NCI-H446 treated with DMSO at 0.1 percent for 48 hours (cell line): ENCODE measurements at places on chromosomes 2 and 18.

DNA sequence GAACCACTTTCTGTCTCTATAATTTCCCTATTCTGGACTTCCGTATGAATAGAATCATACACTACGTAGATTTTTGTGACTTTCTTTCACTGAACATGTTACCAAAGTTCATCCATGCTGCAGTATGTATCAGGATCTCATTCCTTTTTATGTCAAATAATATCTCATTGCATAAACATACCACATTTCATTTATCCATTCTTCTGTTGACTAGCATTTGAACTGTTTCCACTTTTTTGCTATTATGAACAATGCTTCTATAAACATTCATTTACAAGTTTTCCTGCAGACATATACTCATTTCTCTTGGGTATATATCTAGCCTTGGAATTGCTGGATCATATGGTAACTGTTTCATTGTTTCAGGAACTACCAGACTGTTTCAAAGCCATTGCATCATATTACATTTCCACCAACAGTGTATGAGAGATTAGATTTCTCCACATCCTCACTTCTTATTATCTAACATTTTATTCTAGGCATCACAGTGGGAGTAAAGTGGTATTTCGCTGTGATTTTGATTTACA lies 186.2 kb downstream of the DYM start:
- no peak for DNase-seq

- DNase-seq = no peak
These were observed 50.8 kb downstream of the TRABD2A start for GRCh38 chr2:84830095-84830494.

DNA sequence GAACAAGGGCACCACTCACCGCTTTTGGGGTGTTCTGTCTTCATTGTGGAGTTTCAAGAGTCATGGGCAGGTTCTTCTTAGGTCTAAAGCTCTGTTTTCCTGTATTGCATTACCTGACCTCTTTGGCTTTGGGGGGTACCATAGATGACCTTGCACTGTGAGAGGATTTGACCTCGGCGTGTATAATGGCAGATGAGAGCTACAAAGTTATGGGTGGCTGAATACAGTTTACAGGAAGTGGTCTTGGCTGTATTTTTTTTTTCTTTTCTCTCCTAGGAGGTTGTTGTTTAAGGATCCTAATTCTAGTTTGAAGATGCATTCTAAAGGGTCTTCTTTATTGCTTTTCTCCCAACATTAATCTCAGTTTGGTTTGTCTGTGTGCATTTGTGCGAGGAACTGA lies 11.5 kb downstream of the GAL3ST2 start:
- no peak for DNase-seq

DNA sequence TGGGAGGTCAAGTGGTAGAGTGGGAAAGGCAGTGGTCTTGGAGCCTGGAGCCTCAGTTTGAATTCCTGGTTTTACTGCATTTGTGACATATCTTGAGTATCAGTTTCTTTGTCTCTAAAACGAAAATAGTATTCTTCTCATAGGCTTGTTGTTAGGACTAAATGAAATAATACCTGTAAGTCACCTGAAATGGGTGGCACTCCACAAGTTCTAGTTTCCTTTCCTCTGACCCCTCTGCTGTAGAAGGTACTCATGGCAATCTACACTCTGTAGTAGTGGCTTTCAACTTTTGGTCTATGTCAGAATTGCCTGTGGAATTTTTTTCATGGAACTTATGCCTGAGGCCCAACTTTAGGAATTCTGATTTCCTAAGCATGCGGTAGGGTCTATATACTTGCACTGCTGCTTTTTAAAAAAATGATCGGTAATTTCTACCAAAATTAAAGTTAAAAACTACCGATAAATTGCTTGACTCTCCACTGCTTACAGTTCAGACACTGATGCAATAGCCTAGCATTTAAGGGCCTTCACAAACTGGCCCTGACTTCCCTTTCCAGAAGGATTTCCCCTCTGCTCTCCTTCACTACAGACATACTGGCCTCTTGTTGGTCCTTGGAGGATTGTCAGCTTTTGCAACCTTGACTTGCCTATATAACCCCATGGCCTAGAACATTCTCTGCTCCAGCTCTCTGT lies 47.2 kb downstream of the PLEK start:
- DNase-seq = no peak

- no peak for DNase-seq
These were observed 6.8 kb downstream of the CPLX4 start for GRCh38 chr18:59311631-59312030.

DNA sequence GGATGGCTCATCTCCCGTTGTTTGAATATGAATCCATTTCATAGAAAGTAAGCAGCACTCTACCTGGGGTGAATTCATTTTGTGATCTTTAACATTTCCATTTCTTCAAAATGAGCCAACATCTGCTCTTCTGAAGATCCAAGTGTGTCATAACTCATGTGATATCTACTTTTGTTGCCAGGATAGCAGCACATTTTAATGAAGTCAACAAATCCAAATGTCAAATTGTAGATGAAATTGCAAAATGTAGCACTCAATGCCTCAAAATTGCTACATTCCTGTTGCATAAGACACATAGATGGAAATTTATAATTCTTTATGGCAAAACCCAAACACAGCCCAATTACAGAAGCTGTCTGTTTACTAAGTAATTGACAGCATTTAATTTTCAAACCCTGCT lies 360.7 kb downstream of the TMX3 start:
- DNase-seq = no peak

- no peak for DNase-seq
These were observed 170.4 kb downstream of the ZNF521 start for GRCh38 chr18:25181581-25181980.

DNA sequence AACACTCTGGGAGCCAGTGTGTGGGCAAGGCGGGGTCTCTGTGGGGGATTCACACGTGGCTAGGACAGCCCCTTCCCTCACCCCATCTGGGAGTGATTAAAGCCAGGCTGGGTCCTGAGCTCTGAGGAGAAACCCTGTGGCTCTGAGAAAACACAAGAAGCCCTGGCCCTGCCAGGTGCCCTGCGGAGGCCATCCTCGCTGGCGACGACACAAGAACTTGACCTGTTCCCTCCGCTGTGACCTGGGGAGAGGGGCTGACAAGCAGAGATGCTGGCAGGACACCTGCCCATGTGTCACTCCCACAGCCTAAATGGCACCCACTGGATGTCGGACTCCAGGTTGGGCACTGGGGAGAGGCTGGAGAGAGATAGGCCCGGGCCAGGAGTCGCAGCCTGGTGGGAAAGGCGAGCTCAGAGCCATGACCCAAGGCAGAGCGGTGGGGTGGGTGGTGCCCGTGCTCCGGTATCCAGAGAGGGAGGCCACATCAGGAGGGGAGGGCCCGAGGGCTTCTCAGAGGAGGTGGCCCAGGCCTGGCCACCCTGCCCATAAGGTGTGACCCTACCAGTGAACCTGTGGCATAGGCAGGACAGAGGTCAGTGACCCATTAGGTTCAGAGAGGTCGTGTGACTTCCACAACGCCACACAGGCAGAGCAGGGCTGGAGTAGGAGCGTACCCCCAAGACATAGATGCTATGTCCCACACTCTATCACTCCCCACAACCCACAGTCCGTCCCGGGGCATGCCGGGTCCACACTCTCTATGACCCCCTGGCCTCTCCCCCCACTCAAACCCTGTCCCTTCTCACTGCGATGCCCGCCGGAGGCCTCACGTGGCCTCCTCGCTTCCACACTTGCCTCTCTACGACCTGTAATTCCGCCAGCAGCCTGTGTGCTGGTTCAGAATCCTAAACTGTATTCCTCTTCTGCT lies 59.4 kb upstream of the HPCAL1 start:
- no peak for DNase-seq
